Aorta (tissue), 5 donors: ENCODE measurements at places on chromosomes 4 and X. TPM values are rescaled to one million over a fixed set of nuclear protein-coding genes. Genes with fewer than 3 reads are reported as not detected.

- no peak overlapping the region for H3K27ac ChIP-seq
- H3K4me1 ChIP-seq: no peaks in the 10 kb centered on the region
- no peaks in the 10 kb centered on the region for H3K27me3 ChIP-seq
- no peak for DNase-seq
Observed at GRCh38 chr4:162104459-162105124, 59.2 kb downstream of the FSTL5 start.

DNA sequence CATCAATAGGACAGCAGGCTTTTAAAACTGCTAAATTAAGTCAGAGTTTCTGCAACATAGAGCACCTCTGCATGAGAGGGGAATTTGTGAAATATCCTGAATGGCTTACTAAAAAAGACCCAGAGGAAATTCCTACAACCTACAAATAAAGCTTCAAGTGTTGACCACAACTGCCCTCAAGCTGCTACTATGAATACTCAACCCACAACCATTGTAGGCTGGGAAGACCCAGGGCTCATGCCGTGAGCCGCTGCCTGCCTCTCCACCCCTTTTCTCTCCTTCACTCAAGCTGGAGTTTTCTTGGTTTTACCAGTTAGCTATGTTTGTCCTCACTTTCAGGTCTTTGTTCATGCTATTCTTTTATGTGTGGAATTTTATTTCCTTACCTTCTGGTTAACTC, 151.6 kb downstream of the EMCN start:
- no peak overlapping the region for H3K4me3 ChIP-seq
- H3K36me3 ChIP-seq: no peaks in the 10 kb centered on the region
- H3K4me1 ChIP-seq: no peaks in the 10 kb centered on the region

ADH7 gene
- polyA plus RNA-seq: 0.13 TPM

DNA sequence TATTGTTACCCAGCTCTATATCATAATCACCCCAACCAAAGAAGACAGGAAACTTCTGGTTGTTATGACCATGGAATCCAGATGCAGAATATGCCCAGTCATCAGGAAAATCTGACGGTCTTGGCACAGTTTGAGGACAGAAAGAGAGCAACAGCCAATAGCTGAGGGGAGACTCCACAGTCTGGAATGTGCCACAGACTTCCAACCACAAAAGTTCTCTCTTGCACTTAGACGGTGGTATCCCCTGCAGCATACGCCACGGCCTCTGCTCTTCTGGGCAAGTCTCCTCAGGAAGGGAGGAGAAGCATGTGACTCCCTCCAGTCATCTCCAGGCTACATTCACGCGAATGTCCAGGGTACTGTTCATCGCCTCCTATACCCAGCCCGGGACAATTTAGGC, 18.4 kb downstream of the ZNF827 start:
- no peak for DNase-seq
- H3K4me3 ChIP-seq: no peak overlapping the region
- H3K36me3 ChIP-seq: no peaks in the 10 kb centered on the region
- H3K27ac ChIP-seq: no peak overlapping the region

DNA sequence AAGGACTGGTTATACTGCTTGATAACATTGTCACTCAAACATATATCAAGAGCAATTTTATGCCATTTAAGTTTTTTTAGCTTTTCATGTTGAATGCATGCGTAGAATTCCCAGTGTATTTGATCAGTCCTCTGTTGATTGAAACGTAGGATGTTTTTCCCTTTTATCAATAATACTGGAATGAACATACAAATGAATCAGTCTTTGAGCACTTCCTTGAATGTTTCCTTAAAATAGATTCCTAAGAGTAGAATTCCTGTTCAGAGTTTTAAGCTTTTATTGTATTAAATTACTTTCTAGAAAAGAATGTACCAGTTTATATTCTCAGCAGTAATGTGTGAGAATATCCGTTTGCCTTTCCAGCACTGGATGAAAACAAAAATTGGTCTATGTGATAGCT, 37.8 kb downstream of the ADD1 start:
- no peak for DNase-seq
- no peaks in the 10 kb centered on the region for H3K27me3 ChIP-seq
- H3K36me3 ChIP-seq: peaks cover 6% of the 10 kb centered on the region
- no peaks in the 10 kb centered on the region for H3K4me1 ChIP-seq
- H3K27ac ChIP-seq: no peak overlapping the region

- H3K36me3 ChIP-seq: no peaks in the 10 kb centered on the region
- H3K27me3 ChIP-seq: no peaks in the 10 kb centered on the region
- no peak overlapping the region for H3K27ac ChIP-seq
- peak; percentile 78 for DNase-seq
- peak overlapping the region; percentile 55 for H3K4me3 ChIP-seq
- no peaks in the 10 kb centered on the region for H3K4me1 ChIP-seq
Observed at GRCh38 chrX:103215425-103215991, 600 bp downstream of the BEX4 start.

DNA sequence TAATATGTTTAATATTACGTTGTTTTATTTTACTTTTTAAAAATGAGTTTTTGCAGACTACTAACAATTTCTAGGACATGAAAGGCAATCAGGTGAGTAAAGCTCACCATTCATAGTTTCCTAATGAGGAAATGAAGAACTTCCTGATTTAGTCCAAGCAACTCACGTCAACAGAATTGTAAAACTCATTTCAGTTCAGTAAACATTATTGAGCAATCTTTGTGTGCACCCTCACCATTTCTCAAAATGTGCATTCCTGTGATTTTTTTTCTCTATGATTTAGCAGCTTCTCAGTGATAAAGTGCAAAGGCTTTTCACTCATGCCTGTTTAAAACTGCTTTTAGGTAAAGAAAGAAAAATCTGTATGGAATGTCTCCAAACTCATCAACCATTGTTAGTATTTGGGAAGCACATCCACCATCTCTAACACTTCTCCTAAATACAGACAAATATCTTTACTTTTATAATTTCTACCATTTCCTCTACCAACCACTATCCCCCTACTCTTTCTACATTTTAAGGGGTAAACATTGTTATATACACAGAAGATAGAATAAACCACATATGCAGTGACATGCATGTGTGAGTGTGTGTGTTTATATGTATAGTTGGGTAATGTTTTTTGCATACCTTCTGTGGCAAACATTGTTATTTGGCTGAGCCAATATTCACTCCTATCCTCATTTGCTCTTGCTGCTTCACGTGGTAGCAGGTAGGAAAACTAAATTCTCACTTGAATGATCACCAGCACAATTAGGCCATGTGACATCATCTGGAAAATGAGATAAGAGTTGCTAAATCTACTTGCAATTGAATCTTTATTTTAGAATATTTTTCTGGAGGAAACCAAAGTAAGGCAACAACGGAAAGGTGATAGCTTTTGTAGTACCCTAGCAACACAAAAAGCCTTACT, 54.7 kb upstream of the PRDM8 start:
- no peaks in the 10 kb centered on the region for H3K4me1 ChIP-seq
- no peak overlapping the region for H3K27ac ChIP-seq
- DNase-seq: no peak
- H3K27me3 ChIP-seq: no peaks in the 10 kb centered on the region

GRCh38 chrX:154717824-154718223, 33.1 kb downstream of the GAB3 start:
- no peak overlapping the region for H3K27ac ChIP-seq
- H3K4me1 ChIP-seq: no peaks in the 10 kb centered on the region
- no peaks in the 10 kb centered on the region for H3K27me3 ChIP-seq
- no peak overlapping the region for H3K4me3 ChIP-seq
- H3K36me3 ChIP-seq: peaks cover 2% of the 10 kb centered on the region

DNA sequence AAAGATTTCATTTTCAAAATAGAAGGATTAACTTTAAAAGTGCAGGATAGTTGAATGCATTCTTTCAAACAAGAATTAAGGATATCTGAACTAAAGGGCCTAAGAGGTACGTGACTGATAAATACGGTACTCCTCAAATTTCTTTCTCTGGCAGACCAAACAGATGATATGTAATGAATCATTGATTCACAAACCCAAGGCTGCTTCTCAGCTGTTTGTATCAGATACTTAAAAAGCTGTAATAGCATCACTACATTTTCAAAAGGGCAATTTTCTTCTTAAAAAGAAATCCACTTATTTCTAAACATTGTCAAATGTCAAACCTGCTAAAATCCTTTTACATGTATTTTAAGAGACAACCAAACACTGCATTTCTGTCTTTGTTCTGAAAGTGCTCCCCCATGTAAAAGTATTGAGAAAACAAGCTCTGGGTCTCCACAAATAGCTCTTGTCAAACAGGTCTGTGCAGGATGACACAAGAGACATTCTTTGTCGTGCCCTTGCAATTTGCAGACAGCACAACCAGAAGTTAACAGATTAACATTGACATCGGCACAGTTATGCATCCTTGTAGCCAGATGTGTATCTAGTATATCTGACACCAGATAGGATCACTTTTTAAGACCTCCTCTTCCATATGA, 82.0 kb downstream of the MANBA start:
- no peak overlapping the region for H3K27ac ChIP-seq
- no peaks in the 10 kb centered on the region for H3K36me3 ChIP-seq
- no peak overlapping the region for H3K4me3 ChIP-seq
- no peak for DNase-seq
- H3K4me1 ChIP-seq: peaks cover 1% of the 10 kb centered on the region
- no peaks in the 10 kb centered on the region for H3K27me3 ChIP-seq

DNA sequence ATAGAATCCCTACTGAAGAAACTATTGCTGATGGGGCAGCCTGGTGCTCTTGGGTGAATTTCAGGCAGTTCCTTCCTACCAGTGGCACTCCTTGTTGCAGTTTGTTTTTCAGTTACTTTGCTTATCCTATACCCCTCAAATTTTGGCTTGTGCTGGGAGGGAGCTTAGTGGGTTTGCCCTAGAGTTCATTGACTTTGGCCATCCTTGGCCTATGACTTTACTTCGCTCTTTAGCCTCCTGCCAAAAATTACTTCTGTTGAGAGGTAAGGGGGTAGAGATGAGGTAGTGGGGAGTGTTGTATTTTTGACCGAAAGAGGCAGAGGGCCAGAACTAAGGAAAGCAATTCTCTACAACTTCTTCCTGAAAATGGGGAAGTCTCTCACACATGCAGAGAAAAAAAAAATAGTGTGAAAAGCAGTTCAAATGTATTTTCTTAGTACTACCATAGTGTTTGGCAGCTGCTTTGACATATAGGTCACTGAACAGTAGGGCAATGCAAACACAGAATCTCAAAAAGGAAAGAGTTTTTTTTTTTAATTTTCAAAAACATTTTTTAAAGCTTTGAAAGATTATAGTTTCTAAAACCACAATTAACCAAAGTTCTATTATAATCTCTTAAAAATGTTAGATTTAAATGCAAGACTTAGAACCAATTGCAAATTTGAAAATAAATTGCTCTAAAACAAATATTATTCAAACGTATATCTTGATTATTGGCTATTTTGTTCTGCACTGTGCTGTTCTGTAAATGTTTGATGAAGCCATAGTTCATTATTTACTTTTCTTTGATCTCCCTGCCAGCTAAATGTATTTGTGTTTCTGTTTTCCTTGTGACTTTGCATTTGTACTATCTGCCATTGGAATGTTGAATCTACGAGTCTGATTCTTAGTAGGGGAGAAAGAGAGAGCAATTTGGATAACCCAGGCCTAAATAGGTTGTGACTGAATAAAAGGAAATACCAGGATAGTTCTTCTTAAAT, 73.6 kb downstream of the DCK start:
- H3K4me3 ChIP-seq: no peak overlapping the region
- no peaks in the 10 kb centered on the region for H3K4me1 ChIP-seq
- no peak for DNase-seq
- no peaks in the 10 kb centered on the region for H3K27me3 ChIP-seq

SPARCL1 gene
- 1,276 TPM for polyA plus RNA-seq

GRCh38 chr4:188127214-188127874, 11.9 kb upstream of the TRIML1 start:
- no peaks in the 10 kb centered on the region for H3K4me1 ChIP-seq
- no peaks in the 10 kb centered on the region for H3K27me3 ChIP-seq
- no peak for DNase-seq
- H3K36me3 ChIP-seq: no peaks in the 10 kb centered on the region
- no peak overlapping the region for H3K27ac ChIP-seq

OPRPN gene
- polyA plus RNA-seq: not detected

TCEAL6 gene
- 0.87 TPM for polyA plus RNA-seq

GPC3 gene
- polyA plus RNA-seq: 3.0 TPM

DNA sequence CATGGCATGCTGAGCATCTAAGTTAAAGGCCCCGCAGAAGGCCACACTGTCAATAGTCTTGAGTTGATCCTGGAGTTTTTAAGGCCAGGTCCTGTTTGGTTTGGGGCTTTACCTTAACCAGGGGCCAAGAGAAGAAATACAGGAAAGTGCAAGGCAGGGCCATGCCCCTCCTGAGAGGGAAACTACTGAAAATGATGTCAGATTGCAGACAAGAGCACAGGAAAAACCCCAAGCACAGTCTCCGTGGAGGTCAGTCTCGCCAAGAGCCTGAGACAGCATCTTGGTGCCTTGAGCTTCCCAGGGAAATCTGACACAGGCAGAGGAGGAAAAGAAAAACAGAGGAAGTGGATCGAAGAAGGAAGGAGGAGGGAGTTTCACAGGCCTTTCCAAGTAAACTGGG, 32.2 kb upstream of the GATB start:
- H3K4me1 ChIP-seq: peaks cover 1% of the 10 kb centered on the region
- no peaks in the 10 kb centered on the region for H3K27me3 ChIP-seq
- H3K4me3 ChIP-seq: no peak overlapping the region
- DNase-seq: no peak

PDE5A gene
- polyA plus RNA-seq: 24.9 TPM

GRCh38 chr4:74733756-74734155, 60.6 kb downstream of the BTC start:
- no peaks in the 10 kb centered on the region for H3K36me3 ChIP-seq
- H3K4me3 ChIP-seq: no peak overlapping the region
- H3K27me3 ChIP-seq: no peaks in the 10 kb centered on the region

DNA sequence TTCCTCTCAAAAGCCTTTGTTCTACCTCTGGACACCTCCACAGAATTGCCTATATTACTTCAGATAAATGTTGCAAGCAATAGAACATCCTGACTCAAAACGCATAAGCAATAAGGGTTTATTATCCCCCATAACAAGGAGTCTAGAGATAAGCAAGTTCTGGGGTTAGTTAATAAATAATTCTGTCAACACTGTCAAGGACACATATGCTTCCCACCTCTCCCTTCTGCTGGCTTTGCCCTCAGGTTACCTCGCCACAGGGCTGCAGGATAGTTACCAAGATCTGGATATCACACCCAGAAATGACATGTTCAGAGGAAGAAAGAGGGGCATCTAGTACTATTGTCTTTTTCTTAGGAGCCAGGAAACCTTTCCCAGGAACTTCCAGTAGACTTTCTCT, 14.0 kb upstream of the DUSP21 start:
- H3K4me3 ChIP-seq: no peak overlapping the region
- no peak overlapping the region for H3K27ac ChIP-seq
- no peaks in the 10 kb centered on the region for H3K27me3 ChIP-seq
- H3K4me1 ChIP-seq: no peaks in the 10 kb centered on the region
- DNase-seq: no peak

CYLC1 gene
- polyA plus RNA-seq: not detected

GRCh38 chr4:83618431-83618830, 82.5 kb downstream of the GPAT3 start:
- H3K27ac ChIP-seq: no peak overlapping the region
- H3K4me3 ChIP-seq: no peak overlapping the region
- DNase-seq: no peak
- H3K4me1 ChIP-seq: peaks cover 2% of the 10 kb centered on the region
- no peaks in the 10 kb centered on the region for H3K36me3 ChIP-seq

GRCh38 chr4:4338210-4339001, 48.4 kb downstream of the ZBTB49 start:
- H3K27me3 ChIP-seq: no peaks in the 10 kb centered on the region
- no peaks in the 10 kb centered on the region for H3K36me3 ChIP-seq
- H3K4me1 ChIP-seq: no peaks in the 10 kb centered on the region
- peak; percentile 31 for DNase-seq
- no peak overlapping the region for H3K4me3 ChIP-seq
- no peak overlapping the region for H3K27ac ChIP-seq

HSFX2 gene
- 1.4 TPM for polyA plus RNA-seq

IBSP gene
- not detected for polyA plus RNA-seq

- H3K4me1 ChIP-seq: no peaks in the 10 kb centered on the region
- H3K4me3 ChIP-seq: no peak overlapping the region
- H3K27ac ChIP-seq: no peak overlapping the region
- H3K27me3 ChIP-seq: no peaks in the 10 kb centered on the region
- no peaks in the 10 kb centered on the region for H3K36me3 ChIP-seq
Observed at GRCh38 chrX:15215366-15215765, 54.5 kb downstream of the ASB9 start.
